ENCODE measurements at places on chromosomes 12 and 14.
A peak's percentile ranks its signal among the peaks of the same experiment; 100 is the strongest.

- DNase-seq = no peak
Measured at GRCh38 chr12:93813186-93813585, 136.0 kb downstream of the CRADD start.

GRCh38 chr12:53258541-53259539 lies 9.3 kb upstream of the ESPL1 start:
- no peak for DNase-seq

GRCh38 chr12:66482351-66483203 lies 180.3 kb downstream of the HELB start:
- DNase-seq = no peak

DNA sequence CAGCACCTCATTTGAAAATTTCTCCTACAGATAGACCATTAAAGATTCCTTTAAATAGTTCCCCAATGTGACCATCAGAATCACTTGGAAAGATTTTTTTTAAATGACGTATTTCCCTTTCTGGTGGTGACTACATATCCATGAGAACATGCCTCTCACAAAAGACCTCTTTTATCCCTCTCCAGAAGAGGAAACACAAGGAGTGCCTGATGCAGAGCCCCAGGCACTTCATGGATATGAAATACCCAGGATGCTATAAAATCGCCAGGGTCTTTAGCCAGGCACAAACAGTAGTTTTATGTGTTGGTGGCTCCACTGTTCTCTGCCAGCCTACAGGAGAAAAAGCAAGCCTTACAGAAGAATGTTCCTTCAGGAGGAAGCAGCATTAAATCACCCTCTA lies 97.1 kb downstream of the ETNK1 start:
- no peak for DNase-seq

- no peak for DNase-seq
Measured at GRCh38 chr14:91154851-91155625, 41.2 kb downstream of the DGLUCY start.

DNA sequence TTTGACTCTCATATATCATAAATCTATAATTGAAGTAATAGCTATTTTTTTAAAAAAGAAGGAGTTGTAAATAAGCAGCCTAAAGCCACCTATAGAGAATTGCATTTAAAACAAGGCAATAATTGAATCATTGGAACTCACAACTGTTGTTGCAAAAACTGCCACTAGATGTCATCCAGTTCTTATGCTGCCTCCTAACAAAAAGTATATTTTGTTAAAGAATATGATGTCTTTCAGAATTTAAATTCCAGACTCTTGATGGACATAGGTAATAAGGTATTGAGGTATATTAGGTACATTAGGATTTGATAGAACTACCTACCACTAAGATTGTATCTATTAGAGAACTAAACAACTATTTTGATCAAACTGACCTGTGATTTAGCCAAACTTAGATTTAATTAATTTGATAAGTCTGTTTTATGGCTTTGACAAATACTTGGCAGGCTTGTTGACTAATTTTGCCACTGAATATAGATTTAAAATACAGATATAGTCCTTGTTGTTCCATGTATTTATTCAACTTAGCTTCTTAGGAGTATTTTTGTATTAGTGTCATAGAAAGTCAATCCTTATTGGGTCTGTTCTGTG lies 401.4 kb downstream of the RPL10L start:
- no peak for DNase-seq

- DNase-seq = no peak
Measured at GRCh38 chr12:601976-602699, 61.1 kb downstream of the NINJ2 start.

DNA sequence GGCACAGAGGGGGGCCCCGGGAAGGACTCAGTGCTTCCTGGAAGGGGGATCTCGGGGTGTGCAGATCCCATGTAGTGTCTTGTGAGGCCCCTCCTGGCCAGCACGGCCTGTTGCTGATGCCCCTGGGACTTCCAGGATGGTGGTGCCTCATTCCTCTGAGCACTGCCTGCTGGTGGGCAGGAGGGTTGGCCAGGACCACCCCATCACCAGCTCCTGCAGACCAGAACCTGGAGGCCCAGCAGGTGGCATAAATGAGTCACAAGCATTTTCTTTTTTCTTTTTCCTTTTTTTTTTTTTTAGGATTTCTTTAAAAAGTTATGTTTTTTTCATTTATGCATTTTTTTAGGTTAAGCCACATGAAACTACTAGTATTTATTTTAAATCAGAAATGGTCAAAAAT lies 8.0 kb downstream of the MMP17 start:
- DNase-seq = no peak

DNA sequence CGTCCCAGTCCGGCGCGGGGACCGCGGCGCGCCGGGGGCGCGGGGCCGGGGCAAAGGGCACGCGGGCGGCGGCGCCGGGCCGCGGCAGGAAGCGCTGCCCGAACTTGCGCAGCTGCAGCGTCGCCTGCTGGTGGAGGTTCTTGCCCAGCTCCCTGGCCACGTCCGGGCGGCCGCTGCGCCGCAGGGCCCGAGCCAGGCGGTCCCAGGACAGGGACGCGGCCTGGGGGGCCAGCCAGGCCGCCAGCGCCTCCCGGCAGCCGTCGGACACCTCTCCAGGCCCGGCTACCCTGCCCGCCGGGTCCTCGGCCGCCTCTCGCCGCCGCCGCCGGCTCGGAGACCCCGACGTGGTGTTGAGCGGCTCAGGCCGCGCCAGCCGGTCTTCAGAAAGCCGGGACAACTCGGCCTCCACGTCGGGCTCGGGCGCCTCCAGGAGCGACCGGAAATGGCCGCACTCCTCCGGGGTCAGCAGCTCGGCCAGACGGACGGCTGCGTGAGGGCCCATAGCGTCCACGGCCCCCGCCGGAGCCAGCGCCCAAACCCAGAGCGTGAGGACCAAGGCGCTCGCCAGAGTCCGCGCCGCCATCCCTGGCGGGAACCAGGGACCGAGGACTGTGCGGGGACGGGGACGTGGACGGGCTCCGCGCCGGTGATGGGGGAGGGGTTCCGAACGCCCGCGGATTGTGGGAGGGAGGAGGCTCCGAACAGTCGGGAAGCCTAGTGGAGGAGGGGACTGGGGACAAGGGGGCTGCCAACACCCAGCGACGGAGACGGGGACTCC lies 34.0 kb downstream of the FIGNL2 start:
- peak; percentile 77 for DNase-seq

GRCh38 chr12:106602076-106602475 lies 19.3 kb downstream of the RFX4 start:
- no peak for DNase-seq

DNA sequence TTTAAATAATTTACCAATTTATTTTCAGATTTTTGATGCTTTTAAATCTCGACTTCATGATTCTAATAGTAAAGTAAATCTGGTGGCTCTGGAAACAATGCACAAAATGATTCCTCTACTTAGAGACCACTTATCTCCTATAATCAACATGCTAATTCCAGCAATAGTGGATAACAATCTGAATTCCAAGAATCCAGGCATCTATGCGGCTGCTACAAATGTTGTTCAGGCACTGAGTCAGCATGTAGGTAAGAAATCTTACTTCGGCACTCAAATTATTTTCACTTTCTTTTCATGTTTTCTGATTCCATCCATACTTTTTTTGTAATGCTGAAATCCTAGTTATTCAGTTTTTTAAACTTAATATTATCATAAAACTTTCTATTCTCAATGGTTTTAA lies 15.5 kb upstream of the PRPF39 start:
- no peak for DNase-seq

GRCh38 chr14:58747181-58747580 lies 109.4 kb downstream of the DACT1 start:
- DNase-seq = no peak

DNA sequence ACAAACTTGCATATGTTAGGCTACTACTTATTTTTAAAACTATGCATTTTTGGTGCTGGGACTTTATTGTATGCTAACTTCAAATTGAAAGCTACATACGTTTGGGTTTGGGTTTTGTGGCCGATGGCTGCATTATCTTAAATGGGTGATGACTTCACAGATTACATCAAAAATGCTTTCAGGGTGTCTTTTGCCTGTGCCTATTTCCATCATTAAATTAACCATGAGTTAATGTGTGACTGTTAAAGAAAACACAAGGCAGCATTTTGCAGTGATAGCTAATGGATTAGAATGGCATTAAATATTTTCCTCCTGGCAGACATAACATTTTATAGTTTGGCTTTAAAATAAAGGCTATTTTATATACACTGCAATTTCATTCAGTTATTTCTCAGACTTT lies 352.3 kb downstream of the EGLN3 start:
- no peak for DNase-seq

- DNase-seq = no peak
Measured at GRCh38 chr14:33515441-33515840, 435.4 kb downstream of the EGLN3 start.

GRCh38 chr14:74038020-74038859 lies 19.1 kb downstream of the BBOF1 start:
- no peak for DNase-seq

GRCh38 chr12:22283508-22283907 lies 51.0 kb downstream of the ST8SIA1 start:
- no peak for DNase-seq

DNA sequence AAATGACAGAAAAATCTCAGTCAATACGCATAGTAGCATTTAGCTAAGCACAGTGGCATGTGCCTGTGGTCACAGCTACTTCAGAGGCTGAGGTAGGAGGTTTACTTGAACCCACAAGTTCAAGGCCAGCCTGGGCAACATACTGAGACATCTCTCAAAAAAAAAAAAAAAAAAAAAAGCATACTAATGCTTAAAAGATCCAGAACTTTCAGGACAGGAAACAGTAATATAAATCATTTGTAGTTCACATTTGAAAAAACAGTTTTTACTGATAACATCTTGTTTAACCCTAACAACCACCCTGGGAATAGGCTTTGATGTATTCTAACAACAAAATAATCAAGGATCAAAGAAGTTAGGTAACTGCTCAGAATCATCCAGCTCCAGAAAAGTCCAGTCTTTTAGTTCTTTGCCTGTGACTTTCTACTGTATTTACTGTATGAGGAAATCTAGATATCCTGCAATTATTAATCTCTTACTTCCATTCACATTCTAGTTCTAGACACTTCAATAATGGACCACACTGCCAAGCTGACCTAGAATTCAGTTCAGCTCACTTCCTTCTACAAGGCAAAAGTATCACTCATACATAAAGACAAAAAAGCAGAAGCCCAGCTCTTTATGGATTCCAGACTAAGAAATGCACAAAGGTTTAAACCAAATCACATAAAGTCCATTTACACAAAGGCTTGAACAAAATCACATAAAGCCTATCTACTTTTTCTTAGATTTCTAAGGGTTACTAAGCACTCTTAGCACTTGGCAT lies 28.5 kb downstream of the PAWR start:
- no peak for DNase-seq

- no peak for DNase-seq
Measured at GRCh38 chr12:97323154-97323553, 139.4 kb upstream of the RMST start.

DNA sequence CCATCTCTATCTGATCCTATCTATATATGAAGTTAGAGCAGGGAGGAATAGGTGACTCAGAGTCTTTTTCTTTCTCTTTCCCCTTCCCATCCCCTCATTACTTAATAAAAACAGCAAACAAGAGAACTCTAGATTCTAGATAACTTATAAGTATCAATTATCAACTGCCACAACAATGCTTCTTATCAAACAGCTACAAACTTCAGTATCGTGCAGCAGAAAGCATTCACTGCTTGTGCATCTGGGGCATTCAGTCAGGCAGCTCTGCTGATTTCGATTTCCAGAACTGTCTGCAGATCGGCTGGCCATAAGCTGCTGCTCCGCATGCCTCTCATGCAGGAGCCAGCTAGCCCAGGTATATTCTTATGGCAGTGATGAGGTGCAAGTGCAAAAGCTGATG lies 19.4 kb downstream of the A2ML1 start:
- no peak for DNase-seq

- DNase-seq = no peak
Measured at GRCh38 chr12:3092764-3093163, 15.6 kb downstream of the TSPAN9 start.

DNA sequence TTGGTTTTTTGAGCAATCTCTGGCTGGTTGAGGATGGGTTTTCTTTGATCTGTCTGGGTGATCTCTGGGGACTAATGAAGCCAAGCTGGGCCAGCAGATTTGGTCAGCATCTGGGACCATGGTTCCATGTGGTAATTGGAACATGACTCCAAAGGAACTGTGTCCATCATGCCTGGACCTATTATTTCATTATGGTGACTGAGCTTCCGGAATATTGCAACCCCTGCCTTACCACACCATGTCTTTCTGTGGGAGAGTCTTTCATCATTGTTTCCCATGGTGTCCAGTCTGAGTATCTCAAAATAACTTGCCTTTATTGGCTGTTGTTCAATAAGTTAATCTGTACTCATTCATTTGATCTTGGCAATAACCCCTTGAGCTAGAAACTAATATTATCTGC lies 624.9 kb upstream of the TBX3 start:
- no peak for DNase-seq

DNA sequence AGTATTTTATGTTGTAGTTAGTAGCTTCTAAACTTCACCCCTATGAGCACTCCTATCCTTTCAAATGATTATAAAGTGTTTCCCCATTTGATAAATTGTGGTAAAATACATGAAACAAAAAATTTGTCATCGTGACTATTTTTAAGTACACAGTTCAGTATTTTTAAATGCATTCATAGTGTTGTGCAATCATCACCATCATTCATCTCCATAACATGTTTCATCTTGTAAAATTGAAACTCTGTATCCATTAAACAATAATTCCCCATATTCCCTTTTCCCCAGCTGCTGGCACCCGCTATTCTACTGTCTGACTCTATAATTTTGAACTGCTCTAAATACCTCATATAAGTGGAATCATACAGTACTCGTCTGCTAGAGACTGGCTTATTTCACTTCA lies 52.5 kb downstream of the ATP23 start:
- DNase-seq = no peak

DNA sequence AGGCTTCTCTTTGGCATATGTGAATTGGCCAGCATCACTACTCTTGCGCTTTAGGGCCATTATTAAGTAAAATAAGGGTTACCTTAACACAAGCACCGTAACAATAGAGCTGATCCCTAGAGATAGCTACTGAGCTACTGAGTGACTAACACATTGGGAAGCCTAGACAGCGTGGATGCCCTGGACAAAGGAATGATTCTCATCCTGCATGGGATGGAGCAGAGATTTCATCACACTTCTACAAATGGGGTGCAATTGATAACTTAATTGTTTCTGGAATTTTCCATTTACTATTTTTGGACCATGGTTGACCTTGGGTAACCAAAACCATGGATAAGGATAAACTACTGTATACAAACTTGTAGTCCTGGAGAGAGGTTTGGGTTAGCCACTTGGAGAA lies 57.1 kb downstream of the FBXO34 start:
- no peak for DNase-seq

DNA sequence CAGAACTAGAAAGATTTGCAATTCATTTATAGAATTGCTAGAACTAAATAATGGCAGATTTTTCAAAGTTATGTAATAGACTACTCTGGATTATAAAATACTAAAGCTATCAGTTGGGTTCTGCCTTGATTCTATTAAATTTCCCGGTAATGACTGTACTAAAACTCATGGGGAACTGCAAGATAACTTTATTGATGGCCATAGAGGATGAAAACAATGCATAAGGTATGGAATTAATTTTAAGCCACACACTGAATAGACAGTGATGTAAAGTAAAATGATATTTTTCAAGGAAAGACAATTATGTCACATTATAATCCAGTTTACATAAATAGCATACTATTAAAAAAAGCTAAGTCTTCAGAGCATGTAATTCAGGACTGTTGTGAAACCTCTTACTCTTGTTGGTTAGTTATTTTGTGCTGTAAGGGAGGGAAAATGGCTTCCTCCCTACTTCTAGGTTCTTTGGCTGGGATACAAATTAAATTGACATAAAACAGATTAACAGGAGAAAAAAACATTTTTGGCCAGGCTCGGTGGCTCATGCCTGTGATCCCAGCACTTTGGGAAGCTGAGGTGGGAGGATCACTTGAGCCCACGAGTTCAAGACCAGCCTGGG lies 134.4 kb upstream of the AMIGO2 start:
- DNase-seq = no peak
